ENCODE measurements at places on chromosomes 6 and 20. TPM values are rescaled to one million over a fixed set of nuclear protein-coding genes. Genes with fewer than 3 reads are reported as not detected.

DNA sequence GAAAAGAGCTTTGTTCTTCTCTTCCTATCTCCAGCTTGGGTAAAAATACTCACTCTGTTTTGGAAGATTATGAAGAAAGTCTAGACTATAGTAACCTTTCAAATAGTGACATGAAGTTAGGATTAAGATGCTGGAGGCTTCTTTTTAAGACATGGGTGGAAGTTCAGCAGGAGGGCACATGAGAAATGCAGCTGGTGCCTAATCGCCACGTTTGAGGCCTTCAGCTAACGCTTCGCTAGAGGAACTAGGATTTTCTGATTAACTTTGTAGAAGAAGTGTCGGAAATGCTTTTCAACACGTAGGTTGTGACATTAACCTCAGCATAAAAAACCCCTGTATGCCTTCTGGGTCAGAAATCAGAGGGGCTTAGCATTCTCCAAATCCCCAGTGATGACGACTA, 348.1 kb upstream of the MAP3K7 start:
- DNase-seq = no peak

DNA sequence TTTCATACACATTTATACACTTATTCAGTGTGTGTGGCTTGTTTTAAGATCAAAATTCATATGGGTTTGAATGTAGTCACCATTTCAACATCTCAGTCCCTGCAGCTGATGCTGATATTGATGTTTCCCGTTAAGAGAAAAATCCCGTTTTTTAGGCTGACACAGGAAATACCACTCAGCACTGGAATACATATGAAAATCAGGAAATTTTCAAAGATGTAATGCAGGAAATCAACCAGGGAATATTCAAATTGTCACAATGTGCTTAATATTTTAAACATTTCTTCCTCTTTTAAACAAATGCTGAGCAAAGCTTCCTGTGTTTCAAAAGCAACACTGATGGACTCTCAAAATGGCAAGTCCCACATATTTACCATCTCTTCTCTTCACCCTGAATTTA, 94.5 kb upstream of the MARCKS start:
- no peak for DNase-seq

DNA sequence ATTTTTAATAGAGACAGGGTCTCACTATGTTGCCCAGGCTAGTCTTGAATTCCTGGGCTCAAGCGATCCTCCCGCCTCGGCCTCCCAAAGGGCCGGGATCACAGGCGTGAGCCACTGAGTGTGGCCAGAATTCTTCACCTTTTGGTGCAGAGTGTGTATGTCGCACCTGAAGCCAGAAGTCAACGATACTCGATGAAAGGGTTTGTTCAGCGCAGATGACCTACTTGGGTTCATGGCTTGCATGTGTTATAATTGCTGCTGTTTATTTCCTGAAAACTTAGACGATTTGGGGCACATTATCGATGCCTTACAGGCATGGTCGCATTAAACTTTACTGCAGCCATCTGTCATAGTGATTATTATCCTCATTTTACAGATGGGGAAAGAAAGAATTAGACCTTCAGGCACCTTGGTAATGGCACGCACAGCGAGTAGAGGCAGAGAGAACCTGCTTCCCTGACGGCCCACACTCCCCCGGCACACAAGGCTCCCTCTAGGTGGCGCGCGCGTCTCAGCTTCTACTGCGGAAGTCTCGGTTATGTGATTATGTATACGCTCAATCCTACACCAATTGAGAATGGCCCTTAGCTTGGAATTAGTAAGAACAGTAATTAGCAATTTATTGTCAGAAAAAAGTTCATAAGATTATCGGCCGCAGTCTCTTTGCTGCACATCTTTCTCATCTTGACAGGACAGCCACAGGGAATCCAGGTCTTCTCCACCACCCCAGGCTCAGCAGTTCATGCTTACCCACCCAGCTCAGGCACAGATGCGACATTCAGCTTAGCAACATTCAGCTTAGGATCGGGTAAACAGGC, 212.8 kb upstream of the PROKR2 start:
- peak; percentile 61 for DNase-seq

- no peak for DNase-seq
These were observed 125.2 kb downstream of the HIVEP2 start for GRCh38 chr6:142819603-142820337.

DNA sequence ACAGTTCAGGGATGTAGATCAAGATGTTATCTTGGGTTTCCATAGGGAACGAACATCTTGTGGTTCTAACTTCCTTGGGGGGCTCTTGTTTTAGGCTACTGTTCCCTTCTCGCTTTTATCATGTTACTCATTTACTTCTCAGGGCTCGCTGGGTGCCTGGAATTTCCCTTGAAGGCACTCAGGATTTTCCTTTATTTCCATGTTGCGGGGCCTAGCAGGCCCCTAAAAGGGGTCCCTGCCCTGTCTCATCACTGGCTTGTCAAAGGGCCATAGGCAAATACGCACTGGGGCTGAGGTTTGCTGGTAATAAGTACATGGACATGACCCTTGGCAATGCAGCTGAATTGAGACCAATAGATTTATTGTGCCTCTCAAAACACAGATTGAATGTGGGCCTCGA, 262.3 kb downstream of the CDH4 start:
- no peak for DNase-seq

DNA sequence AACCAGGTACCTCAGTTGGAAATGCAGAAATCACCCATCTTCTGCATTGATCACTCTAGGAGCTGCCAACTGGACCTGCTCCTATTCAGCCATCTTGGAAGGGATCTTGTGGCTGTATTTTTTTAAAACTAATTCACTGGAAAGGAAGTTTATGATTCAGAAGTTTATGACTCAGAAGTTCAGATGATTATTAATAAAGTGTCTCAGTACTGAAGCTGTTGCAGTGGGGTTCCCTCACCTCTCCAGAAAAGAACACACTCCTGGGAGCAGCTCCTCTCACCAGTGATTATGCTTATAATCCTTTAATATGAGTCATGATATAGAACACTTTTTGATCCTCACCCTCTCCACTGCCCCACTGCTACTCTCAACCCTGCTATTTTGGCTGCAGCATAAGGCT, 291.2 kb upstream of the HS3ST5 start:
- no peak for DNase-seq

- no peak for DNase-seq
These were observed 38.0 kb downstream of the TMEM170B start for GRCh38 chr6:11575408-11576033.

DNA sequence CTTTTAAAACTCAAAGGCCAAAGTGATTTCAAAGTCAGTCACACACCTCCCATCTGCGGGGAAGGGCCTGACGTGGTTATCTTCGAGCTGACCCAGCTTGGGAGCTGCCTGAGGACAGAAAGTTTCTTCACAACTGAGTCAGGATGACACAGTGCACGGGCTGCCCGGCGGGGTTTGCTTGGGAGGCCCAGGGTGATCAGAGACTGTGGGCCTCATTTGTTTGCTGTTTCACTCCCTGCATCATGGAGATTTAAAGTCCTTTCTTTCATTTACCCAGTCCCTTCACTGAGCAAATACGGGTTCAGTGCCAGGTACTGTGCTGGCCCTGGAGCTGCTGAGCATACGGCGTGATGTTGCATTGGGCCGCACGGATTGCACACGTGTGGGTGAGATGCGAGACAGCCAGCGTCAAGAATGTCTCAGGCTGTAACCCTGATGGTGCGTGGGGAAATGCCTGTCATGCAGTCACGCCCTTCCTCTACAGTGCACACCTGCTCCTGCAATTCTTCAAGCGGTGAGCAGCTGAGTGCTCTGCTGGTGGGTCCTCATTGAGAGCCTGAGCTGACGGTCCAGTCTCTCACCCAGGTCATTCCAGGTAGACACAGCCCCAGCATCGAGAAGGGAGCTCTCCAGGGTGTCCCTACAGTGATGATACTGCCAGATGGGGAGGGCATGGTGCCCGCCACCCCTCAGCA, 82.7 kb upstream of the PMEPA1 start:
- DNase-seq = no peak

- no peak for DNase-seq
These were observed 3.0 kb upstream of the CDH26 start for GRCh38 chr20:59955131-59955796.

DNA sequence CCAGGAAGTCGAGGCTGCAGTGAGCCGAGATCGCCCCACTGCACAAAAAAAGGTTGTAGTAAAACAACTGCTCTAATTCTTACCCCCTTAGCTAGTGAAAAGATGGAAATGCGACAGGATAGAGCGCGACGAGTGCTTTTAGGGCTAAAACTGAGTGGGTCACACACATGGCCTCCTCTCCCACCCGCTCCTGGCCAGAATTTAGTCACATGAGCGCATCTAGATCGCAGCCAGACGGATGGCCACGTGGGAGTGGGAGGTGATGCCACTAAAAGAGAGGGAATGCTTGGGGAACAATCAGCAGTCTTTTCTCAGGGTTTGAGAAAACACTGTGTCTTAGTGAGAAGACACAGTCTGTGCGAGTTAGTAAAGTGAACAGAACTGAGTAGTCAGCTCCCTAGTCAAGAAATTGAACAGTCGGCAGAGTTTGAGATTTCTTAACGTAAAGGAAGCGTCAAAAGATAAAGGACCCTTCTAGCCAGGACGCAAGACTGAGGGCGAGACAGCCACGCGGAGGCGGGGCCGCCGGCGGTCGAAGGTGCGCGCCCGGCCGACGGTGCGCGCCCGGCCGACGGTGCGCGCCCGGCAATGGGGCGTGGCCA, 664 bp upstream of the ACTR5 start:
- no peak for DNase-seq

GRCh38 chr6:13492357-13492756, 5.0 kb upstream of the GFOD1 start:
- no peak for DNase-seq

DNA sequence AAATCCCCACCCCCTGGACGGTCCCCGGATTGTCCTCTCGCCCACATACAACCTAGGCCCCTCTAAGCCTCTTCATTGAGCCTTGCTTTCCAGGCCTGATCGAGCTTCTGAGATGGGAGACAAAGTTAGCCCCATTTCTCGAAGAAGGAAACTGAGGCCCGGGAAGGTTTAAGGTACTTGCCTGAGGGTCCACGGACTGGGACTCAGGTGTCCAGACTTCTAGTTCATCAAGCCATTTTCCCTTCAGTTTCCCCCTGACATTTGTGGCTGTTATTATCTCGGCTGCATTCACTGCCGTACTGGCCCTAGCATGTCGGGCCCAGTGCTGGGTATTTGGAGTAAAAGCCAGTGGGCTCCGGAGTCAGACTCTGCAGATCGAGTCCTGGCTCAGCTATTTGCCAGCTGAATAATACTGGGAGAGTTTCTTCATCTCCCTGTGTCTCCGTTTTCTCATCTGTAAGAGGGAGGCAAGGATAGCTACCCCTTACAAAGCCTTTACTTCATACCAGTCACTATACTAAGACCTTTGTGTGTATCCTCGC, 633 bp downstream of the RPRD1B start:
- DNase-seq = no peak

DNA sequence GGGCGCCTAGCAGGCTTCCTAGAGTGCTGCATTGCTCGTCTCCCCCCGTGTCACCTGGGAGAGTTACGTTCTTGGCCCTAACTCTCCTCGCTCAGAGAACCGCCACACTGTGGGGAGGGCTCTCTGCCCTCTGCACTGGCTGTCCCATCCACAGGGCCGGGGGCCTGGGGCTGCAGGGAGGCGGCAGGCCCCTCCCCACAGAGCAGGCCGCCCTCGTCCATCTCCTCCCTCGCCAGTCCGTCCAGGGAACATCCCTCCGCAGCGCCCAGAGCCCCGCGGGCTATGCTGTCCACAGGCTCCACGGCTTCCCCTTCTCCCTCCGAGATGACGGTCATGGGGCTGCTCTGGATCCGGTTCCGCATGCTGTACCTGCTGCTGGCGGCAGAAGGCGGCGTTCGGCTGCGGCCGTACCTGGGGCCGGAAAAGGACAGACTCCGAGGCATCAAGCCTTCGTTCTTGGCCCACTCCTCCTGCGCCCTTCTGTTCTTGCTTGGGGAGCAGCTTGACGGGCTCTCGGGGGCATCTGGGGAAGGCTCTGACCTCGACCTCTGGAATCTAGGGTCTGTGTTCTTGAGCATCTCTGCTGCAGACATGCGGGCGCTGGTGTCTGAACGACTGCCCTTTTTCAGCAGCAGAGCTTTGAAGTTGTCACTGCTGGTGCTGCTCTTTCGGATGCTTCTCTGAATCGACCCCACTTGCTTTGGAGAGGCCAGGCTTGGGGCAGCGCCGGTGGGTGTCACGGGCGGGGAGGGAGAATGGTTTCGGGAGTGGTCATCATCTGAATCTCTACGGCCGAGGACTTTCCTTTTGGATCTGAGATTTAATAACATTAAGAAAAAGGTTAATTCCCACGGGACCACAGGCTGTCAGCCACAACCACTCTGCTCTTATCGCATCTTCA, 20.2 kb downstream of the HEBP2 start:
- no peak for DNase-seq

DNA sequence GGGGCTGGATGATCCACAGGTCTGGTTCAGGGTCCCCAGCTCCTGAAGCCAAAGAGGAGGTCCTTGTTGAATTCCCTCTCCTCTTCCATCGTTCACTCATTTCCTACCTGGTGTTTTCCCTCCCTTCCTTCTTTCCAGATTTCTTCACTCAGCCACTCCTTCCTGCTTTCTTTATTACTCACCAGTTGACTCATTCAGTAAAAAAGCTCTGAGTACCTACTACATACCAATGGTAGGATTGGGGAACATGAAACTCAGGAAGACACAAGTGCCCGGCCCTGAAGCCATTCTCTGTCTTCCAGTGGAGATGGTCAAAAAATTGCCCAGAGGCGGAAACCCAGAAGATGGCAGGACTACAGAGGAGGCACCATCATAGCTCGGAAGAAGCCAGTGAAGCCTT, 11.9 kb upstream of the NSFL1C start:
- no peak for DNase-seq

GRCh38 chr6:163226836-163227485, 187.6 kb upstream of the QKI start:
- no peak for DNase-seq

DNA sequence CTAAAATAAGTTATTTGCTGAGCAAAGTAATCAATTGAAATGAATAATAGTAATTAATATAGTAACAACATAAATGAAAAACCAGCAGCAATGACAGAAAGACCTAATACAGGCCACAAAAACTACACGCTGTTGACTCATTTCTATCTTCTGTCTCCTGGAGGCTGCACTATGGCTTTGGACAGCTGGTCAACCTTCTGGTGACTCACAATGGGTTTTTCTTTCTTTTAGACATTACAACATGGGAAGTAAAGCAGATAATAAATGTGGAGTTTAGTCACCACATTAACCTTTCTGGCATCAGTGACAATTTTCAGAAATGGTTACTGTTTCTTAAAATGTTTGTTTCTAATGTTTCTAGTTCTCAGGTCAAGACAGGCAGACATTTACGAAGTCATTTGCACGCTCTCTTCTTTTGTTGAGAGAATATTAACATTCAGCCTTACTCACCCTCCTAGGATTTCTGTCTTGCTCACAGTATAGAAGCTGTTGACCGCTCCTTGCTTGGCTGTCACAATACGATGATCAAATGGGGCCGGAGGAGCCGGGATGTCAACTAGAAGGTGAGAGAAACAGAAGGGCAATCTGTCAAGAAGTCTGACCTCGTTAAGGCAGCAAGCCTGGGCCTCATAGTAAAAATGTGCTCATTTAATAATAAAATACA, 62.2 kb downstream of the MYLK4 start:
- DNase-seq = no peak

Gene MACROD2
- 10.0 TPM for total RNA-seq

Gene SAMD5
- total RNA-seq = 12.6 TPM

Gene RIMS4
- 1.6 TPM for total RNA-seq

Gene BPIFB1
- total RNA-seq = not detected
